ENCODE measurements at places on chromosomes 6 and 20. TPM values are rescaled to one million over a fixed set of nuclear protein-coding genes. Genes with fewer than 3 reads are reported as not detected.

Gene ARFGEF3
- total RNA-seq = 1.2 TPM

Gene RALGAPA2
- total RNA-seq = 20.1 TPM

Gene TUBB2B
- total RNA-seq = 18.7 TPM

Gene KCNQ5
- 1.2 TPM for total RNA-seq

Gene GPANK1
- 20.4 TPM for total RNA-seq

Gene STMND1
- total RNA-seq = not detected

Gene CDSN
- total RNA-seq = not detected

Gene MOG
- total RNA-seq = not detected

Gene DDO
- 1.5 TPM for total RNA-seq

Gene DUSP15
- total RNA-seq = 3.3 TPM

Gene BTNL2
- not detected for total RNA-seq

Gene TAGAP
- total RNA-seq = 1.5 TPM

Gene PDE7B
- 11.2 TPM for total RNA-seq

Gene SNX3
- total RNA-seq = 149 TPM

Gene CAP2
- 55.6 TPM for total RNA-seq

Gene CEP250
- total RNA-seq = 20.3 TPM

Gene DPPA5
- total RNA-seq = not detected
